ENCODE measurements at places on chromosomes 4 and X.

GRCh38 chr4:158181906-158182305, 9.1 kb upstream of the GASK1B start:
- no peak for DNase-seq

GRCh38 chrX:1246816-1247215, 21.8 kb upstream of the CSF2RA start:
- DNase-seq = peak; percentile 33

GRCh38 chr4:72500214-72500613, 68.8 kb downstream of the ADAMTS3 start:
- DNase-seq = no peak

GRCh38 chr4:108058685-108059440, 69.2 kb downstream of the HADH start:
- peak; percentile 69 for DNase-seq

DNA sequence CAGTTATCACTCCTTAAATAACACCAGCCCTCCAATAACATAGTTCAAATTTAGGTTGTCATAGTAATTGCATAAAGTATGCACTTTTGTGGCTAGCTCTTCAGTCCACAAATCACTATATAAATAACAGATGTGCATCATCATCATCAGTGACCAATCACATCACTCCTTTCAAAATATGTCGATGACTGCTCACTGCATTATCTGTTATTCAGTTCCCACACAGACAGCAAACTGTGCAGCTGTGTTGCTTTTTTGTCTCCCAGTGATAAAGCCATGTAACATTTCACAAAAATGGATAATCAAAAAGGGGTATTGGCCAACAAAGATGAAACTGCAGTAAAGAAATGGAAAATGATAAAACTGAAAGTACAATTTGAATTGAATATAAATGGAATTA, 205.4 kb downstream of the DCLK2 start:
- DNase-seq = peak; percentile 89

Measured in cardiac fibroblast (primary cell).